ENCODE measurements at places on chromosomes 13 and 19.

DNA sequence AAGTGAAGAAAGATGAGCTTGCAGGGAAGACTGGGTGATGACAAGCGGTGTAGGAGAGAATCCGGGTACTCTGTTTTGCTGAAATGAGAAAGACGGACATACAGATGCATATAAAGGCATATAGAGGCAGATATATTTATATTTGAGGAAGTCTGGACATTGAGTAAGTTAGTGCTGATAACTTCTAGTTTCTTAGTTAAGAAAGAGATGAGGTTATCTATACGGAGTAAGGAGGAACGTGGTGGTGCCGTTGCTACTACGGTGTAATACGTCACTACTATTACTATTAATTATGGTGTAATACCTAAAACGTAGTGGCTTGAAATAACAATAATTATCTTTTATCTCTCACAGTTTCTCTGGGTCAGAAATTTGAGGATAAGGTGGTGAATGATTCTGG lies 9.8 kb upstream of the CPB2 start:
- DNase-seq: no peak

DNA sequence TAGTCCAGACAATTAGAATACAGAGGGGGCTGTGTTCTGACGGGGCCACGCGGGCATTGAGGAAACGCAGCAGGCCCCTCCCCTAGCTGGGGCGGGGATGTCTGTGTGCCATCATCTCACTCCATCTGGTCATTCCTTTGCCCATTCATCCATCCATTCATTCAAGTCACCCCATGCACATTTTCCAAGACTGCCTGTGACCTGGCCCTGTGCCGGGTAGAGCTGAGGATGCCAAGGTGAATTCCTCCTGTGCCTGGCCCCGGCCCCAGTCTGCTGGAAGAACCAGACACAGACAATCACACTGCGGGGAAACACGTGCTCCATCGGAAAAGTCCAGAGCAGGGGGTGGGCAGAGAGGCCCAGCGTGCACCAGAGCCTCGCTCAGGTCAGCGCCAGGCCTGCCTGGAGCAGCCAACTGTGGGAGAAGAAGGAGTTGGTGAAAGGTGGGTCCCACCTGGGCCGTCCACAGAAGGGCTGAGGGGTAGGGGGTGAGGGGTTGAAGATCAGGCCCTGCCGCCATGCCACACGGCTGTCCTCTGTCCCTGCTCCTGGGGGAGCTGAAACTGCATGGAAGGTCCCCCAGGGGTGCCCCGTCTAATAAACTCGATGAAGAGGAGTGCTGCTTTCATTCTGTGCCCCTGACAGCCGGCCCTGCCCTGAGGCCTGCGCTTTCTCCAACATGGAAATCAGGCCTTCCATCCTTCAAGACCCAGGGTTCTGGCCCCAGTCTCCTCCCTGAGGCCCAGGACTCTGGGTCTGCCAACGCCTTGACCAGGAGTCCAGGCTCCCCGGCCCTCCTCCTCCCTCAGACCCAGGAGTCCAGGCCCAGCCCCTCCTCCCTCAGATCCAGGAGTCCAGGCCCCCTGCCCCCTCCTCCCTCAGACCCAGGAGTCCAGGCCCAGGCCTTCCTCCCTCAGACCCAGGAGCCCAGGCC lies 1.6 kb upstream of the CACNG6 start:
- DNase-seq: no peak

- no peak for DNase-seq
These were observed 4.5 kb upstream of the MYCBP2 start for GRCh38 chr13:77331421-77331820.

GRCh38 chr19:5173993-5174392 lies 166.6 kb downstream of the PTPRS start:
- DNase-seq: no peak

- DNase-seq: peak; percentile 72
These were observed at the start of gene SACS for GRCh38 chr13:23433171-23434153. SACS (minus strand) TSS chr13:23433702; CDS start chr13:23411239, 22,463 bp downstream.

DNA sequence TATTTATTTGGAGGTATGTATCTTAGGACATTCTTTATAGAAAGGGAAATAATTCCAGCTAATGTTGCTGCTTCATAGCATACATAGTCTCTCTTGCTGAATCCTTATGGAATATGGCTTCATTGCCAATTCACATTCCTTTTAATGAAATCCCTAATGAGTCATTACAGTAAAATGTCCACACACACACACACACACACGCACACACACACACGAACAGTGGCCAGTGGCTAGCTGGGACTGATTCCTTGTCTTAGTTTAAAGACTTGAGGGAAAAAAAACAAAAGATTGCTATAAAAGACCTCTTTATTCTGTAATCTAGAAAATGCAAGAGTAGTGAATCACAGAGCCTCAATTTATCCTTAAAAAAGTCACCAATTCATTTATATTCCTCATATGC lies 301.6 kb downstream of the SLITRK6 start:
- no peak for DNase-seq

- peak; percentile 67 for DNase-seq
These were observed 1.8 kb upstream of the APOE start for GRCh38 chr19:44903602-44904425.

- no peak for DNase-seq
These were observed 44.2 kb downstream of the TBC1D4 start for GRCh38 chr13:75437582-75438318.

DNA sequence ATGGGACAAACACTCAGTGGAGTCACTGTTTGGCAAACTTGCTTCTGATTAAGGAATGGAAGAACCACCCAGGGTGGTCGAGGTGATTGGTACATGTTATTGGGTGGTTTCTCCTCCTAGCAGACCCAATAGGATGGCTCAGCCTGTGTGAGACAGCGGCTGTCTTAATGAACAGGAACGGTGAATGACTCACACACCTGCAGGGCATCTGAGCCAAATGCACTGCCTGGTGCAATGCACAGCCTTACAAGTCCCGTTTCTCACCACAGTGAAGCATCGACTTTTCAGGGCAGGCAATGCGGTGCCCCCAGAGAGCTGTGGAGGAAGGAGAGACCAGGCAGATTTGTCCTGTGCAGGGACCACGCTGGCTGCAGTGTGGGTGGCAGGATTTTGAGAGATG lies 238.5 kb downstream of the FGF9 start:
- DNase-seq: no peak

- no peak for DNase-seq
These were observed 60.2 kb upstream of the UQCRFS1 start for GRCh38 chr19:29273000-29273640.

DNA sequence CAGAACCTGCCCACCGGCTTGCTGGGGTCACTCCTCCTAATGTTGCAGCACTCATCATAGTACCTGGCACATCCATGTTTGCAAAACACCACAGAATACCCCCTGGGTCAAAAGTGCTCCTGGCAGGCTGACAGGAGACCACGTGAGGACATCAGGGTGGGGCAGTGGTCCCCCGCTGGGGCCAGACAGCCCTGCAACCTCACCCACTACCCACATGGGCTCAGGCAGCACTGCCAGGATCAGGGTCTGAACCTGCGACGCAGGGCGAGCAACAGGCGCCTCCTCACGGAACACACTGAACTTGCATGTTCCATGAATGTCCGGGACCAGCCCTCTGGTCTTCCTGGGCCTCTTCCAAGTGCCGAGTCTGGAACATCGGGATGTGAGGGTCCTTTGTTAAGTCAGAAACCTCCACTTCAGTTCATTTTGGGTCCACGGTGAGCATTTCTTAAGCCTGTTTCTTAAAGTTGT lies 1.4 kb upstream of the SLC7A9 start:
- DNase-seq: no peak

GRCh38 chr19:29666578-29667386 lies 1.5 kb downstream of the PLEKHF1 start:
- DNase-seq: no peak

- no peak for DNase-seq
These were observed 64.0 kb upstream of the MED4 start for GRCh38 chr13:48158915-48159314.

DNA sequence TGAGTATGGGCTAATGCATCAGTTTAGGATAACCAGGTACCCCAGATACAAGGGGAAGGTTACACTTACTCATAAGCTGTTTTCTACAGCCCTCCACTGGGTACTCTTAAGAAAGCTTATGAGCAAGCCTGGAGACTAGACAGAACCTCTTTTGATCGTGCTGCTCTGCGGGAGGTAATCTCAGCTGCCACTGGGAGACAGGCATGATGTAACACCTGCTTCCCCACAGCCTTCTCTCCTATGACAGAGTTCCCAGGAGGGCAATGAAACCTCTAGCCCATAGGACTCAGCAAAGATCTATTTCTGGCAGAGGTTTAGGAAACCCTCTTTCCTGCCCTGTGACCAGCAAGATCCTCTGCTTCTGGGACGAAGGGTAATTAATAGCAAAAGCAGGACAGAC lies 65.6 kb downstream of the WASF3 start:
- DNase-seq: no peak

DNA sequence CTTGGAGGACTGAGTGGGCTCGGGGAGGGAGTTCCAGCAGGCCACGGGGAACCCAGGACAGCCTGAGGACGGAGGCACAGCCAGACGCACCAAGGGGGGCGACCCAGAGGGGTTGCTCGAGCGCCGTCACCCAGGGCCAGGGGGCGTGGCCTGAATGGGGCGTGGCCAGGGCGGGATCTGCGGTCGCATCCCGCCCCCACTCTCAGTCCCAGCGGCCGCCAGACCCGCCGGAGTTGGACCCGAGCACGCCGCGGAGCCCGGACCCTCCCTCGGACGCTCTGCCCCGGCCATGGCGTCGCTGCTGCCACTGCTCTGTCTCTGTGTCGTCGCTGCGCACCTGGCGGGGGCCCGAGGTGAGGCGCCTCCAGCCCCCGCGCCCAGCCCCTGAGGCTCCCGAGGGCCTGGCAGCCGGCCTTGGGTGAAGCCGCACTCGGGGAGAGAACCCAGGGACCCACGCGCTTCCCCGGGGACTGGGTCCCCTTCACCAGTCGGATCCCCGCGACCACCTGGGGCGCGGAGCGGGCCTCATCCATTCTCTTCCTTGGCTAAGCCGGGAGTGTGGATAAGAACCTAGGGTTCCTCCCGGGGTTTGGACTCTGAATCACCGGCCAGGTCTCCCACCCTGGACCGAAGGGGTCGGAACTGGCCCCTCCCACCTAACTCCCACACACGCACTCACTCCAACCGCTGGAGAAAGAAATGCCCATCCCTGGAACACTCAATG lies at the start of gene CILP2:
Gene CILP2 (plus strand): TSS at position 205 of the 724 bp plus-strand sequence. CDS start 85 bp downstream, at position 290.
- DNase-seq: no peak

DNA sequence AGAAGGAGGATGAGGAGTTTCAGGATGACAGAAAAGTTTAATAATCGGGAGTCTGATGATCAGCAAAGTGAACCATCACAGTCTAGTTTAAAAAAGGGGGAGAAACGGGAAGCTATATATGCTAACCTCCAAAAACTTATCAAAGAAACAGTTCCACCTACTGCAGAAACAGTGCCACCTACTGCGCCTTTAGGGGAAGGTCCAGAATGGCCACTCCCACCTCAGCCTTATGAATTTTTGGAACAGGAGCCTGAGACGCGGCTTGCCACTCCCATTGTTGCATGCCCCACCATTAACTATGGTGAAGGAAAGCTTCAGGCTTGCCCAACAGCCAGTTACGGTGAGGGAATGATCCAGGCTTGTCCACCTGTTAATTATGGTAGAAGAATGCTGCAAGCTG lies 929.0 kb downstream of the SLITRK6 start:
- no peak for DNase-seq

DNA sequence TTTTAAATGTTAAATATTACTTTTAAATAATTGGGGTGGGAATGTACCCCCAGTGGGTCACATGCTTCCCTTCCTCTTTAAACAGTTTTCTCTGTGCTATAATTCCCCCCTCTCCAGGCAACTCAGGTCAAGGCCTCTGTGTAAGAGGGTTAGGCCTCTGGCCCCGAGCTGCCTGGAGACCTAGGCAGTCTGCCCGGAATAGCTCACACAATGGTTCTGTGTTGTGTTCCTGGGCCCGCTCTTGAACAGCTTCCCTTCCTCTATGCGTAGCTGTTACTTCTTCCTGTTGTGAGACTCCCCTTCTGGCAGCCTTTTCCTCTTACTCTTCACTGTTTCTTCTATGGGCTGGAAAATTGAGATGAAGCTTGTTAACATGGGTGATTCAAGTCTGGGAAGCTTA lies 14.8 kb upstream of the ZNF492 start:
- peak; percentile 74 for DNase-seq

GRCh38 chr19:13155472-13156359 lies 5.5 kb downstream of the IER2 start:
- DNase-seq: no peak

- no peak for DNase-seq
These were observed 58.9 kb downstream of the ESD start for GRCh38 chr13:46738055-46738454.

DNA sequence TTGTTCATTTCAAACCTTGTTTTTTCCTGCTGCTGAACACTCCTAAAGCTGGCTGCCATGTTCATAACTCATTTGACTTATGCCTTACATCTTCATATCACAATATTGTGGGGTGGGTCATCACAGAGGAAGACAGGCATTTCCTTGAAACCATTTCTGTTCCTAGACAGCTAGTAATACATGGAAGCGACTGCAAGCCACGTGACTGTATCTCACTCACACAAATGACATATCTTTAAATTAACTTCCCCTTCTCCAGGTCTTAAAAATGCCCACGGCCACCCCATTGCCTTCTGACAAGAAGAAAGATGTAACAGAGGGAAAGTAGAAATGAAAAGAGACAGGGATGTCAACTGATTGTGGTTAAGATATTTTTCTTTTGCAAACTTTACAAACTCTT lies 236.8 kb downstream of the LMO7 start:
- no peak for DNase-seq

- DNase-seq: no peak
These were observed 12.9 kb upstream of the SLC25A41 start for GRCh38 chr19:6446452-6446851.

DNA sequence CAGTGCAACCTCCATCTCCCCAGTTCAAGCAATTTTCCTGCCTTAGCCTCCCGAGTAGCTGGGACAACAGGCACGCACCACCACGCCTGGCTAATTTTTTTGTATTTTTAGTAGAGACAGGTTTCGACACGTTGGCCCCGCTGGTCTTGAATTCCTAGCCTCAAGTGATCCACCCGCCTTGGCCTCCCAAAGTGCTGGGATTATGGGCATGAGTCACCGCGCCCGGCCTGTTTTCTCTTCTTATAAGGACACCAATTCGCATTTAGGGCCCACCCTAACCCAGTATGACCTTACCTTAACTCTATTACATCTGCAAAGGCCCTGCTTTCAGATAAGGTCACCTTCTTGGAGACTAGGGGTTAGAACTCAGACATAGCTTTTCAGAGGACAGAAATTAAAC lies 35.1 kb downstream of the TMEM161A start:
- no peak for DNase-seq

- DNase-seq: no peak
These were observed 1.2 kb upstream of the ZFP36 start for GRCh38 chr19:39405261-39405957.

DNA sequence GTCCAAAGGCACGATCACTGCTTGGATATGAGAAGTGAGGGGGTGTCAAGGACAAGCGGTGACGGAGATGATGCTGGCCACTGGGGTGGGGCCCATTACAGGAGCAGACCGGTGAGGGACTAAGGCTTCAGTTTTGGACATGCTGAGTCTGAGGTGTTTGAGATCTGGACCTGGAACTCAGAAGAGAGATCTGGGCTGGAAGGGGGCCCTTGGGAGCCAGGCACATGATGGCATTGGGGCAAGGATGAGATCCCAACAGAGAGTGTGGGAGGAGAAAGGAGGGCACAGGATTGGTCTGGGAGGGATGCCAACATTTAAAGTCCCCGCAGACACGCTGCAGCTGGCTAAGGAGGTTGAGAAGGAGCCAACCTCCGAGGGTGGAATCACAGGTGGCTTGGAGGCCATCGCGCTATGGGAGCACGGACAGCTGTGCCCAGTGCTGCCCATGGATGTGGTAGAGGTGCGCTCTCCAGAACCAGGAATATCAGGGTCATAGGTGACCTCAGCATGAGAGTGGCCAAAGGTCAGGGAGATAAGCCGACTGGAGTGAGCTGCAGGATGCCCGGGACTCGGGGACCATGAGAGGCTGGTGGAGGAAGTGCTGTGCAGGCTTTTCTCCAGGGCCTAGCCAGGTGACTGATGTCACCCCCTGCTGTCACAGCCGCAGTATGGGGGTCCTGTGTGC lies 21.8 kb downstream of the DHRS12 start:
- DNase-seq: no peak
